ENCODE measurements at places on chromosomes 7 and 10.

DNA sequence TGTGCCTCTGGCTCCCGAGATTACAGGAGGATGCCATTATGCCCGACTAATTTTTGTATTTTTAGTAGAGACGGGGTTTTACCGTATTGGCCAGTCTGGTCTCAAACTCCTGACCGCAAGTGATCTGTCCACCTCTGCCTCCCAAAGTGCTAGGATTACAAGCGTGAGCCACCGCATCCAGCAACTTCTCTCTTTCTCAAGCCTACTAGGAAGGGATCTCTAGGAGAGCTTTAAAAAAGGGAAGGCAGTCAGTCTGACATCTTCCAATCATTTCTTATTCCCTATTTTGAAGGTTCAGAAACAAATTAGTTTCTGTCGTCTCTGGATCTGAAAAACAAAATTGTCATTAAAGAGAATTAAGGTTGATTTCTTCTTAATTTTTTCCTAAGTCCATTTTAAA is 2.5 kb upstream of the TMEM26 start:
- no peak for DNase-seq

- no peak for DNase-seq
These were observed 112.4 kb upstream of the IFRD1 start for GRCh38 chr7:112337892-112338291.

DNA sequence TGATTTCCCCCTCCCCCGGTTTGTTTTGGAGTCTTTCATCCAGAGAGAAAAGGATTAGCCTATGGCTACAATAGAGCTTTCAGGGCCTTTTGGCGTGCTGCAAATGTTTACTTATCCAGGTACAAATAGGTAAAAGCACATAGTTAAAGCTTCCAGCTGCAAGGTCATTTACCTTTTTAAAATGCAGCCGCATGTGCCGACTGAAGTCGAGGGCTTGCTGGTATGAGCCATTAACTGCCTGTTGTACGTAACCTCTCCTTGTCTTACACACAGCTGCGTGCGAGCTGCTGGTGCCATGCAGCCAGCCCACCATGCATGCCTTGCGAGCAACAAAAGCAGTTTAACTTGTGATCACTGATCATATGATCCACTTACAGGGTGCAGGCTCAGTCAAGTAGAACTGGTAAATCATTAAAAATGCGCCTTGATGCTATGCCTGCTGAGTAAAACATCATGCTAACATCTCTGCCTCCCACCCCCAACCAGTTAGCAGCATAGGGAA is 866.4 kb downstream of the LRMDA start:
- no peak for DNase-seq

DNA sequence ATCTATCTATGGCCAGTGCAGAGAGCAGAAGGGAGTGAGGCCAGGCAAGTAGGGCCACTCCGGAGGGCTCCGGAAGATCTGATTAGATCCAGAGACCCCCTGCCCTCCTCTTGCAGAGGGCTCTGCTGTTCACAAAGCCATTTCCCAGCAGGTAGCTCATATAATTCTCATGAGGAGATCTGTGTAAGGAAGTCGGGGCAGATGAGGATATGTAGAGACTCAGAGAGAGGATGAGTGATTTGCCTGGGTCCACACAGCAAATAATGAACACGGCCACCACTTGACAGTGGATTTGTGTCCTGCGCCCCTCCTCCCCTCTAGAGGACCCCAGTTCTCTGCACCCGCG is 2.6 kb downstream of the MUC12 start:
- no peak for DNase-seq

GRCh38 chr10:129530581-129530980 is 63.5 kb downstream of the MGMT start:
- DNase-seq, result no peak

- no peak for DNase-seq
These were observed 308.4 kb downstream of the HDAC9 start for GRCh38 chr7:18803923-18804322.
